Left renal cortex interstitium (tissue), 4 donors: ENCODE measurements at places on chromosomes 6 and 20.

DNA sequence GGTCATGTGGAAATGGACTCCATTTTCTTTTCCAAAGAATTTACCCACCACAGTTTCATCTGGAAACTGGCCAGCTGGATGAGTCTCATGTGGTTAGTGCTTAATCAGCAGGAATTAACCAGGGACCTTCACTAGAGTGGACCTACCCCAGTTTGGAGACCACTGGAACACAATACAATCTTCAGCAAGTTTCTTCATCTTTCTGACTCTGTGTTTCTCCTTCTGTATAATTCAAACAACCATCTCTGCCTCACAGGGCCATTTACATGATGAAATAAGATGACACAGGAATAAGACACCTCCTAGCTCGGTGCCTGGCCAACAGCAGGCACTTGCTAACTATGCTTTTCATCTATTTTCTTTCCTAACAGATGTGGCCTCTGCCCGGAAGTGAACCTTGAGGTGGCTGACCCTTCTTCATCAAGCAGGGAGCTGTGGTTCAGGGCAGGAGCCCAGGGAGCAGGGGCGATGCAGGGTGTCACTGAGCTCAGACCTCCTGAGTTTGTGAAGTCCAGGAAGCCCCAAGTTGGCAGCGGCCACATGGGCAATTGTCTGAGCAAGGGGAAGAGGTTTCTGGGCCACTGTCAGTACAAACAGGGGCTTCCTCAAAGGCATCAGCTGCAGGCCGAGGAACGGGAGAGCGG is 98.8 kb downstream of the SOD2 start:
- no peak for DNase-seq

DNA sequence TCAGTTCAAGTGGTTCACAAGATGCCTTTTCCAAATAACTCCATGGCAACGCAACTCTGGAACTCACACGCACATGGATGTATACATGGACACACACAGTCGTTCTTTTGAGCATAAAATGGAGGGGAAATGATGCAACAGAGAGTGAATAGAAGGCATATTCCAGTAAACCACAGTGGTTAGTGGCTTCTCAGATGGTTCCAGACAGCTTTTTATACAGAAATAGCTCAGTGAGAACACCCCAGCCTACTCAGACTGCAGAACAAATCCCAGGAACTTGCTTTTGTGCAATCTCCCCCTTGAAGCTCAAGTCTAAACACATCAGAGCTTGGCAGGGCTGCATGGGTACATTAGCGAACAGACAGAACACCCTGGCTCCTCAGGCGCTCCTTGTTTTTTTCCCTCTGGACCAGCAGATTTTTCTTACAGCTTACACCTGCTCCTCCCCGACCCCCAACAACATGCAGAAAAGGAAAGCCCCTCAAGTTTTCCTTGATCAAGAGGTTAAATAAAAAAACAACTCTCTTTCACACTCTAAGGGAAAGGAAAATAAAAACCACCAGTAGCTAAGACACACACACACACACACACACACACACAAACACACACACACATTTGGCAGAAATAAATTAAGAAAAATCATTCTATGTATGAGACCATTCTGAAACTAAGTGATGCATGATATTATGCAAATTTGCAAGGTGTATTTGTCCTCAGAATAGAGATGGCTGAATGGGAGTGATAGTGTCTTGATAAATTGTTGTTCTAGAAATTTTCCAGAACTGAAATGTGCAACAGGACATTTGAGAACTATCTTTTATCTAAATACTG is 51.2 kb upstream of the RANBP9 start:
- no peak for DNase-seq

GRCh38 chr6:148493424-148493823 is 150.8 kb downstream of the SASH1 start:
- no peak for DNase-seq

GRCh38 chr6:138239774-138240173 is 21.5 kb upstream of the PBOV1 start:
- no peak for DNase-seq

DNA sequence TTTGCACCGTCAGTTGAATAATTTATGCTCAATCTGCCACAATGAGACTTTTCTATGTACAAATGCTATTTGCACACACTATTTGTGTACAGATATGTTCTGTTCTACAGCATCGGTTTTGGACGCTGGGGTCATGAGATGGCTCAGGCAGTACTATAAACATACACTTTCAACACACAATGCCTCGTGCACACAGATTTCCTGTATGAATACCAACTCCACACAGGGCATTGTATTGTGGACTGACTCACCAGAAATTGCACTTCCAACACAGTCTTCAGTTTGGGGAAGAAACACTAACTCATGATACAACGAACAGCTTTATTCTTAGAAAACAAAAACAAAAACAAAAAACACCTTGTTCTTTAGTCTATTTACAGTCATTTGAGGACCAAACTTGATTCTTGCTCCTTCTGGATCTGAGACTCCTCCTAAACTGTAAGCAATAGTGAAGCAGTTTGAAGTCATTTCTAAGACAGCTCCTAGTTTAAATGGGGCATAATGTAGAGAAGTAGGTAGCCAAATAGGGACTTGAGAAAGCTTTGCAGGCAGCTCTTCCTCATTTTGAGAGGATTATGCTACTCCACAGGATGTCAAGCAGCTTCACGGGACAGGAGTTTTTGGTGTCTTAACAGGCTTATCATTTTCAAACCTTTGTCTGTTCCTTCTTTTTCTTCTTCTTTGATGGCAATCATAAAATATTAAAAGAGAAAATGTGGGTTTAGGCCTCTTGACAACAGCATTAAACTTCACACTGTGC is 33.7 kb downstream of the GJA10 start:
- no peak for DNase-seq

DNA sequence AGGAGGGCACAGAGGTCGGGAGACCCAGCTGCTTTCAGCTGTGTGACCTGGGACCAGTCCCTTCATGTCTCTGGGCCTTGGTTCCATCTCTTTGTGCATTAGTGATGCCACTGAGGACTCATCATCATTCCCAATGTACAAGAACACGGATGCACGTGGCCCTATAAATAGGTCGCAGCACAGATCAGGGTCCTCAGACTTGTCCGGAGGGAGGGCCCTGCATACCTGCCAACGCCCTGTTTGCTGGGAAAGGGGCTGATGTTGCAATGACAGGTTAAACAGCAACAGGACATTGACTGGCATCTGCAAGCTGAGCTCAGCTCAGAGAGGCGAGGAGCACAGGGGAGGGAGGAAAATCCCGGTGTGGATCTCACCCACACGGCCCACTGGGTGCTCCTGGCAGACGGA is 21.8 kb downstream of the TGM2 start:
- no peak for DNase-seq

DNA sequence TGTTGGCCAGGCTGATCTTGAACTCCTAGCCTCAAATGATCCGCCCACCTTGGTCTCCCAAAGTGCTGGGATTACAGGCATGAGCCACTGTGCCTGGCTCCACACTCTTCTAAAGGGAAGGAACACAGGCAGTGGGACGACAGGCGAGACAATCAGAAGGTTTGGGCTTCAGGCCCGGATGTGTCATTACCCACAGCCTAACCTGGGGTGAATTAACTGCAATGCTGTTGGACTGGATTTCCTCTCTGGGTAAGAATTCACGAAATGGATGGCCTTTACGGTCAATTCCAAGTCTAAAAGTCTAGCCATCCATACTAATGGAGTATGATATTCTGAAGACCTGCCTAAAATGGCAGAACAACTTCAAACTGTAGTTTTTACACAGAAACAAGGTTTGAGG is 83.7 kb upstream of the CCDC28A start:
- DNase-seq, result no peak

DNA sequence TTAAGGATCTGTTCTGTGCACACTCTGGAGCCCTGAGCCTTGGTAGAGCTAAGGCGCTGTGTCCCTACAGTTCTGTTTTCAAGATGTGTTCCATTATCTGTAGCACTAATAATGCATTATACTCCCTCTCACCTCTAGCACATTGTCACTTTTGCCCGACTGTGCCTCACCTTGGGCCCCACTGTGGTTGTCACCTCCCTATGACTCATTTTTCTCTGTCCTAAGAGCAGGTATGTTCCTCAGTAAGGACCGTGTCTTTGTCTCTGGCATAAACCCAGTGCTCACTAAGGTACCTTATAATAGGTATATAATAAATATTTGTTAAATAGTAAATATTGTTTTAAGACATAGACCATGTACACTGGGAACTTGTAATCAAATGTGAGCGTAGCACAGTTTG is 942.5 kb upstream of the CITED2 start:
- DNase-seq, result no peak

GRCh38 chr6:16564436-16564835 is 196.8 kb downstream of the ATXN1 start:
- no peak for DNase-seq

GRCh38 chr6:27889628-27890444 is 22.4 kb downstream of the OR2B2 start:
- DNase-seq, result no peak

- no peak for DNase-seq
Measured at GRCh38 chr20:62598761-62599194, 43.5 kb upstream of the SLCO4A1 start.

DNA sequence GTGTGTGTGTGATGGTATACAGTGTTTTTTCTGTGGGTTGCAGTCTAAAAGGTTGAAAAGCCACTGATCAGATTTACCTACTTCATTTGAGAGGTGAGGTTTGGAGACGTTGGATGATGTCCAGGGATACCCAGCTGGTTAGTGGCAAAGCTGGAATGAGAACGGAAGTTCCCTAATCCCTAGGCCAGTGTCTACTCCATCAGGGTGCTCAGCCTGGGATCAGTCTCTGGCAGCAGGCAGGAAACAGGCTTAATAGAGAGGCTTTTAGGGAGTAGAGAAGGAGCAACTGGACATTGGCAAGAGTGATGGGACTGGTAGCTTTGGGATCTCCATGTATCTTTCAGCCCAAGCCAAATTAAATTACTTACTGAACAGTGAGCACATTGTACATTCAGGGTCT is 80.7 kb downstream of the C6orf52 start:
- no peak for DNase-seq

DNA sequence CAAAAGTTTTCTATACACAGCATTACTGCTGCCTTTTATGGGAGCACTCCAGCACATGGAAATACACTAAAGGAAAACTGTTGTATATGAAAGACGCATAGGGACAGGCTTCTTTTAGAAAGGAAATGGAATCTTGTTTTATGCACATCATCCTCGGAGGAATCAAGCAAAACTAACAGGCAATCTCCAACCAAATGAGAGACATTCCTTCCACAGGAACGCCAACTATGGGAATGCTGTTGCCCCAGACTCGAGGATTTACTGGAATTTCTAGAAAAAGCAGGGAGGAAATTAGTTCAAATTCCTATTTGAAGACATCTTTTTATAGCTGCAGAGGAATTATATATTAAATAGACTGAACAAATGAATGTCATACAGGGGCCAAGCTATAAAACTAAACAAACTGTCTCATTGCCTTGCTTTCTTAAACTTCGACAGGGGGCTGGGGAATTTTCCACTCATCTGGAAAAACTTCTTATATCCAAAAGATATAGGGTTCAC is 52.2 kb downstream of the LYRM4 start:
- DNase-seq, result no peak

DNA sequence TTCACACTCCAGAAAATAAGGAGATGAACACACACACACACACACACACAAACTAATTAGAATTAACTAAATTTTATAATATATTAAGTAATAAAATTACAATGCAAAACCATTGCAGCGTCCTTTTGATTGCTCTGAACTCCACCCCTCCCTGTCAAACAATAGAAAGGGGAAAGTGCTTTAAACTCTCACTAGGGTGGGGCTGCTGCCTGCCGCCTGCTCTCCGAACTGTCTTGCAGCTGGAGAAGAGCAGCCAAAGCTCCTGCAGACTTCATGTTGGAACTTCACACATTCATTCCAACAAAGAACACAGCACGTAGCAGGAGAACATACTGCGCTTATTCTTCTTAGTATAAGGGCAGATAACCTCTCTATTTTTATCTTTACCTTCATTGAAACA is 83.2 kb downstream of the GCLC start:
- no peak for DNase-seq

GRCh38 chr6:43771210-43771857 is 1.3 kb downstream of the VEGFA start:
- no peak for DNase-seq

DNA sequence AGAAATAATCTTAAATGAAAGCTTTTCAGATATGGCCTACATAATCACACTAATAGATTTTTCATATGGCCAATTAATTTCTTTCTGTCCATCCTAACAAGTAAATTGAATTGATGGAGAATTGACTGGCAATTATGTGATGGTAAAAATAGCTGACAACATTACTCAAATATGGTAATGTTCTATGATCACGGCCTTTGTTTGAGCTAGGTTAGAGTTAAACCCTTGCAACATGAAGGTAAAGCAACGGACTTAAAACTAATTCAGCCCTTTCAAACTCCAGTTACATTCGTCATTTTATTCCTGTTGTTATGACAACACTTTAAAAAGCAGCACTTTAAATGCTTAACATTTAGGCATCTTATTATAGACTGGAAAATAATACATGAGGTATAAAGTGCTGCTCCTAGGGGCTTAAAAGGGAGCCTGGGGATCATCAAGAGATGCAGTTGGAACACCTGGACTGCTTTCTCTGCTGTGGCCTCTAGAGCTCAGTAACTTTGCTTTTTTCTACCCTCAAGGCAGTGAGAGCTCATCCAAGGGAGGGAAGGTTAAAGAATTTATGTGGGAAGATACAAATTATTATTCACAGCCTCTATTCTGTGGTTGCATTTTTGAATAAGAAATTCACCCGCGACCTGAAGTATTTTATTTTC is 46.9 kb downstream of the RIPOR2 start:
- DNase-seq, result no peak

DNA sequence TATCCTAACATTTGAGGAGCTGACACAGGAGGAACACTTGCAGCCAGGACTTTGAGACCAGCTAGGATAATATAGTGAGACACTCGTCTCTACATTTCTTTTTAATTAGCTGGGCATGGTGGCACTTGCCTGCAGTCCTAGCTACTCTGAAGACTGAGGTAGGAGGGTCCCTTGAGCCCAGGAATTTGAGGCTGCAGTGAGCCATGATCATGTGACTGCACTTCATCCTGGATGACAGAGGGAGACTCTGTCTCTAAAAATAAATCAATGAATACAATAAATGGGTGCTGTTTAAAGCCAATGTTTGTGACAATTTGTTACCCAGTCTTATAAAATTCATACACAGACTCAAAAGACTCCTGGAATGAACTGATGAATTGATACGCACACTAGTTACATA is 1.8 kb upstream of the HLA-G start:
- no peak for DNase-seq

GRCh38 chr20:4714818-4715217 is 6.9 kb upstream of the PRND start:
- no peak for DNase-seq

GRCh38 chr20:25457886-25458680 is 50.6 kb downstream of the GINS1 start:
- DNase-seq, result no peak

GRCh38 chr20:25073544-25073943 is 8.4 kb downstream of the VSX1 start:
- no peak for DNase-seq

- no peak for DNase-seq
Measured at GRCh38 chr6:16901782-16902181, 140.5 kb upstream of the ATXN1 start.
